ENCODE measurements at places on chromosomes 13 and 19.

DNA sequence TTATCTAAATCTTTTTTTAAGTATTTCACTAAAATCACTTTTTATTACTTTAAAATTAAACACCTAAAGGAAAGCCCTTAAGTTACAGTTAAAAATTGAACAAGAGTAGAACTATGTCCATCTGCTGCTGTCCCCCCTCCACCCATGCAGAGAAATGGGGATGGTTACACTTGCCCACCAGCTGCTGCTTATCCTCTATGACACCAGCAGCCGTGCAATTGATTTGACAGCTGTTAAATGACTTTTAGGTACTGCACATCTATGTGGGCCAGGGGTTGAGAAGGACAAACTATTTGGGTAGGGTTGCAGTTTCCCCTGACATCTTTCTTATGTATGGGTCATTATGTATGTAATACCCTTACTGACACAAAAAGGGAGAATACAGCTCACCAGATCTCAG lies 77.2 kb downstream of the TBC1D4 start:
- no peak for DNase-seq

- DNase-seq: no peak
These were observed 7.0 kb downstream of the ZNF737 start for GRCh38 chr19:20558571-20558970.

GRCh38 chr19:19192910-19193423 lies 909 bp downstream of the RFXANK start:
- DNase-seq: no peak

- no peak for DNase-seq
These were observed 167.1 kb downstream of the ZNF536 start for GRCh38 chr19:30539315-30539714.

GRCh38 chr19:55319785-55320184 lies 5.4 kb downstream of the TMEM150B start:
- no peak for DNase-seq

DNA sequence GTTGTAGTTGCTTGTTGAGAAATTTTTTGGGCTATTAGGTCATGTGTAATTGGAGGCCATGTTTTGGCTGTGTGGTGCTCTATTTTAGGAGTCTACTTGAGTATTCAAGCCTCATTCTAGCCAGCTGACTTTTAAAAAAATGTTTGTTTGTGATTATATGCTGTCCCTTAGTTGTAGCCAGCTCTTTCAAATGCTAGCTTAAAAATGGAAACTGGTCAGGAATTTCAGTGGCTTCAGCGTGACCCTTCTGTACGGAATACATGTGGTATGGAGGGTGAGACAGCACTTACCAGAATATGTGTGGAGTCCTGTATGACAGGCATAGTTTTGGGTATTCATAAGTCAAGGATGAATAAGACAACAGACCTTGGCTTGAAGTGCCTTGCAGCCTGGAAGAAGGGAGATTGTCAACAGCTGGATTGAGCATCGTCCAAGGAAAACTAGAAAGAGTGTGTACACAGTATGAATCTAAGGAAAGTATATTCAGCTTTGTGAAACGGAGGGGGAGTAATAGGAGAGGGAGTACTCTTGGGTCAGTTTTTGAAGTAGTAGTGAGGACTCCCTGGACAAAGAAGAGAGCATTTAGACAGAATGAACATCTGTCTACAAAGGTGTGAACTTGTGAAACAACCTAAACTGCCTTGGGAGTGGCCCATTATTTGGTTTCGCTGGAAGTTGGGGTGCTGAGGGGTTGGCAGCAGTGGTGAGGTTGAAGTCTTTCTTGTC lies 20.0 kb upstream of the WTIP start:
- DNase-seq: no peak

- peak; percentile 9 for DNase-seq
These were observed 52.0 kb downstream of the NWD1 start for GRCh38 chr19:16771618-16772017.

DNA sequence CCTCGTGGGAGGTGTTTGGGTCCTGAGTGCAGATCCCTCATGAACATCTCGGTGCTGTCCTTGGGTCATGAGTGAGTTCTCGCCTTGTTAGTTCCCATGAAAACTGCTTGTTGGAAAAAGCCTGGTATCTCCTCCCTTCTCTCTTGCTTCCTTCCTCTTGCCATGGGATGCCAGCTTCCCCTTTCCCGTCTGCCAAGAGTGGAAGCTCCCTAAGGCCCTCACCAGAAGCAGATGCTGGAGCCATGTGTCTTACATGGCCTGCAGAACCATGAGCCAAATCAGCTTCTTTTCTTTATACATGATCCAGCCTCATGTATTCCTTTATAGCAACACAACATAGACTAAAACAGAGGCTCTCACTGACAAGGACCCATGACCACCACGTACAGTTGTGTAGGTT lies 8.2 kb downstream of the ADGRE2 start:
- no peak for DNase-seq

DNA sequence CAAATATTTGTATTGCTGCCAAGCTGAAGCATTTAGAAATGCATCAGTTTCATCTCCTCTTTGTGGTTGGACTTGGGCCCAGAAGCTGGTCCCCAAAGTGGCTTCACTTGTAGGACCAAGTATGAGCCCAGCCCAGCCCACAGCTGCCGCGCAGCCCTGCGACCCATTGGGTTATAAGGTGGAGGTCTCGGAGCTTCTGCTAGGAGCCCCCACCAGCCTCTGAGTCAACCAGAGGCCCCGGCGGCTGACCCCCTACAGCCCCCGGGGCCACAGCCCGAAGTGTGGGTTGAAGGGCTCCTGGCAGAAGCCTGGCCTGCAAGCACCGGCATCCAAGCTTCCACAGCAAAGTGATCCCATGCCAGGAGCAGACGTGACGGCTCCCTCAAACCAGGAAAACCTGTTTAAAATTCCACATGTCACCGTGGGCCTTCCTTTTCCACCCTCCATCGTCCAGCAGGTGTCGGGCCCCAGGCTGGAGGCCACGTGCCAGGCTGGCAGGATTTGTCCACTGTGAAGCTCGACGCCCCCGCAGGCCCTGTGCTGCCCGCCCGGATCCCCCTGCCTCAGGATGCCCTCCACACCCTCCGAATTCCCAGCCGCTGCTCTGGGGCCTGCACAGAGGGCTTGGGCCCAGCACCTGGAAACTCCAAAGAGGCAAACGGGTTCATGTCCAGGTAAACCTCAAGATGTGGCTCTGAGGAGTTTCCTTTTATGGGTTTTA lies 54.7 kb downstream of the C13orf46 start:
- no peak for DNase-seq

DNA sequence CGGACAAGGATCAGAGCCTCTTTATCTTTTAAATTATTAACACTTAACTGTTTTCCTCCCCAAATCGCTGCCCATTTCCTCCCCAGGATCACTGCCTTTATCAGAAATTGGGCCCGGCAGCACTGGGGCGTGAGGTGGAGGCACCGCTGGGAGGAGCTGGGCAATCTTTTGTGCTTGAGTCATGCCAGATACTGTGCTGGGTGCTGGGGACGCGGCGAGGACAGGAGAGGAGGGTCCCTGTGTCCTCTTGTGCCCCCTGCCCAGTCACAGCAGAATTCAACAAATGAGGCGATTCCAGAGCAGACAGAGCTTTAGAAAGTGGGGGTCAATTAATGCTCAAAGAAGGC lies 347.8 kb downstream of the ZNF536 start:
- DNase-seq: no peak

GRCh38 chr13:27643334-27644132 lies 21.8 kb downstream of the POLR1D start:
- no peak for DNase-seq

- DNase-seq: no peak
These were observed 10.0 kb upstream of the PNMA8A start for GRCh38 chr19:46481223-46481848.
